ENCODE measurements at places on chromosomes 7 and 10.

GRCh38 chr10:1573334-1573969 lies 163.9 kb downstream of the ADARB2 start:
- DNase-seq = no peak

- DNase-seq = no peak
These were observed 94.7 kb upstream of the ZMIZ1 start for GRCh38 chr10:78973901-78974616.

DNA sequence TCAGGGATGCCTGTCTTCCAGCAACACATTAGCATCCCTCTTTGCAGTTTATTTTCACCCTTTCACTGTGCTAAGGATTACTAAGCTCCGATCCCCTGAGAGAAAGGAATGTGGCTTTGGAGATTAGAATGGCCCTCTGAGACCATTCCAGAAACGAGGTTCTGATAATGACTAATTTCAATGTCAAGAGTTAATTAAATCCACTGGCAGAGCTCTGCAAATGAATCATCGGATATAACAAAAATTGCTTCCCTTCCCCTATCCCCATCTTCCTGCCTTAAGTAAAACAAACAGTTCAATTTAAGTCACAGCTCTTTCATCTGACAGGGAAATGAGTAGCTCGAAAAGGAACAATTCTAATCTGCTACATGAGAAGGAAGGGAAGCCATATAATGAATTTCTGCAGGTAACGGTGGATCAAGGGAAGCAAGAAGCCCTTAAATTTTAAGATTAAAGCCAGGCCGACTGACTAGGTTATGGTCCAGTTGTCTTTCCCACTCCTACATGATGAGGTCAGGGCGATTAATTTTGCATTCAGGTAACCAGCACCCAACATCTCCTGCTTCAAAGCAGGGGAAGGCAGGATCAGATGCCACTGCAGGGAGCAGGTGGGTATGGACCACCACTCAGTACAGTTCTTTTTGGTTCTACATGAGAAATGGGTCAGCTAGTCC lies 50.5 kb downstream of the MALSU1 start:
- no peak for DNase-seq

DNA sequence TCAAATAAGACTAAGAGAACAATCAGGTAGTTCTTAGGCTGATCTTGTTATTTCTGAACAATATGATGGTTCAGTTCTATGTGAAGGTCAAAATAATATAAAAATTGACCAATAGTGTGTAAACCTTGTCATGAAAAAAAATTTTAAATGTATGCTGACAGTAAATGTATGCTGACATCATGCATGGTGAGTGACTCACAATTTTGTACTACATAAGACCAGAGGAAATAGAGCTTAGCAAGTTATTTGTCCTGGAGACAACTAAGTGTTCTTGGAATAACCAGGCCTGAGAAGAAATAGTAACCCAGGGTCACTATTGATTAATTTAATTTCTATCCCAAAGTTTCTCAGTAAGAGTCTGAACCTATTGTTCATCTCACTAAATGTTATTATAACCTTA lies 182.2 kb upstream of the PCDH15 start:
- no peak for DNase-seq

- no peak for DNase-seq
These were observed 19.7 kb upstream of the BNIP3 start for GRCh38 chr10:132001238-132001972.

DNA sequence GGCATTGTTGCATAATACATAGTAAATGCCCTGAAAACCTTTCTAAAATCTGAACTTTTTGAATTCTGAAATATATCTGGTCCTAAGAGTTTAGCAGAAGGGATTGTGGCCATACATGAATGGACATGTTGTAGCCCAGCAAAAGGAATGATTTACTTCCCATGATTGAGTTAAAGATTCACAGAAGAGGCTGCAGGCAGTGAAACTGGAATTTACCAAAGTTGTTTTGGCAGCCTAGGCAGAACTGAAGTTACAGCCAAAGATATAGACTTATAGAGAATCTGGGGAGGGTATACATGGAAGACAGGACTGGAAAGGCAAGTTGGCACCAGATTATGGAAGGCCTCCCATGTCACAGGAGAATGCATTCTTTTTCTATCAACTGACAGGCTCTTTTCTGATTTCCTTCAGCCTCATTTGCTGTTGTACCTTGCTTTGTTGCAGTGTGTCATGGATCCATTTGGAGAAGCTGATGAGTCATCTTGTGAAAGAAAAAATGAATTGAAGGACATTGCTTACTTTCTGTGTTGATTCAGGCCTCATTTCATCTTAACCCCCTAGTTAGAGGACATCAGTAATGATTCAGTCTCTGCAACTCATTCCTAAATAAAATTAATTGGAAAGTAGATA lies 356.2 kb upstream of the LRGUK start:
- DNase-seq = no peak

Measured in AML-193 (cell line).